ENCODE measurements at places on chromosomes 2 and 18.

- no peak for DNase-seq
Observed at GRCh38 chr2:70565039-70565731, 11.6 kb upstream of the TGFA start.

- DNase-seq, result no peak
Observed at GRCh38 chr2:159516241-159516758, 100.0 kb downstream of the BAZ2B start.

- DNase-seq, result peak; percentile 47
Observed at GRCh38 chr2:218218268-218219185, 1.5 kb downstream of the ARPC2 start.

DNA sequence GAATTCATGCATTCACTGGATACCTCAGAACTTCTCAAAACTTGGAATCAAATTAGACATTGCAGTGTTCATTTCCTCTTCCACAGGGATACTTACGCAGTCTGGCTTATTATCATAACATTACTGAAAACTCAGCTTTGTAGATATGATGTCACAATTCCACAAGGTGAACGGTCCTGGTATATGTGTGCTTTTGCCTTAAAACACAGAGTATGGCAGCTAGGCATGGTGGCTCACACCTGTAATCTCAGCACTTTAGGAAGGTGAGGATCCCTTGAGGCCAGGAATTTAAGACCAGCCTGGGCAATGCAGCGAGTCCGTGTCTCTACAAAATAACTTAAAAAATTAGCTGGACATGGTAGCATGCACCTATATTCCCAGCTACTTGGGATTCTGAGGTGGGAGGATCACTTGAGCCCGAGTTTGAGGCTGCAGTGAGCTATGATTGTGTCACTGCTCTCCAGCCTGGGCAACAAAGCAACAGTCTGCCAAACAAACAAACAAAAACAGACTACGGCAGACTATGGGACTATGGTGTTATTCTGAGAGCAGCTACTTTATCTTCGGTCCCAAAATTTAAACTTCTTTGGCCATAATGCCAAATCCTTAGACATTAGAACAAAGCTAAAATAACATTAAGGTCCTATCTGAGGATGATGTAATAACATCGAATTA, 1191.9 kb upstream of the SLC39A10 start:
- no peak for DNase-seq

- DNase-seq, result no peak
Observed at GRCh38 chr18:48902023-48902855, 48.5 kb downstream of the SMAD7 start.

All from T-helper 2 cell treated with Interferon-gamma antibody and Interleukin-4, amounts not matched to agents 5 μg/mL and 100 μg/mL, for 36 hours (primary cell).